ENCODE measurements at places on chromosomes 5 and 9.

DNA sequence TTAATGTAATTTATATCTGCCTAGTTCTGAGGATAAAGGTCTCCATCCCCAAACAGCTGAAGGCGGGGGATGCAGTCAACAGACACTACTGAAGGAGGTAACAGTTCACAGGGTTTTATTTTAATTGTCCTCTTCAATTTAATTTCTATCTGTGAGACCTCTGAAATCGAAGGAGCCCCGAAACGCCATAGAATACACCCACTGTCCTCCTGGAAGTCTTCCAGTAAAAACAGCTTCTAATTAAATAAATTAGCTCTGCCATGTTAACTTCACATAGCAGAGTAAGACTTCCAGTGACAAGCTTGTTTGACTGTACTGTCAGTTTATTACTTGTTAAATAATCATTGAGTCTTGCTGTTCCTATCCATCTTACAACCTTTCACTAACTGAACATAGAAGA is 193.5 kb downstream of the SEC61B start:
- DNase-seq, result no peak

DNA sequence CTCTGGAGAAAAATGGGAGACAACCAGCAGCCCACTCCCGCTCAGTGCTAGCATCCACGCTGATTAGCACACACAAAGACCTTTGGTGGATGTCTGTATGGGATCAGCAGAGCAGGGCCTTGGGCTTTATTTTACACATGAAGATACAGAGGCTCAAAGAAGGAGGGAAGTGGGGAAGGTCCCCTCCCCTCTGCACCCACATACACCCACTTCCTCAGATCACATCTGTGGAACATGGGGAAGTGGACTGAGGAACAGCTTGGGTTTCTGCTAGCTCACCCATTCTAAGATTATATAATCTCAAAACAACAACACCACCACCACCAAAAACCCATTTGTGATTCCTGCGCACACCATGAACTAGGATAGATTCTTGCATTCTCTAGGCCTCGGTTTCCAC is 14.0 kb downstream of the GGTA1 start:
- DNase-seq, result no peak

DNA sequence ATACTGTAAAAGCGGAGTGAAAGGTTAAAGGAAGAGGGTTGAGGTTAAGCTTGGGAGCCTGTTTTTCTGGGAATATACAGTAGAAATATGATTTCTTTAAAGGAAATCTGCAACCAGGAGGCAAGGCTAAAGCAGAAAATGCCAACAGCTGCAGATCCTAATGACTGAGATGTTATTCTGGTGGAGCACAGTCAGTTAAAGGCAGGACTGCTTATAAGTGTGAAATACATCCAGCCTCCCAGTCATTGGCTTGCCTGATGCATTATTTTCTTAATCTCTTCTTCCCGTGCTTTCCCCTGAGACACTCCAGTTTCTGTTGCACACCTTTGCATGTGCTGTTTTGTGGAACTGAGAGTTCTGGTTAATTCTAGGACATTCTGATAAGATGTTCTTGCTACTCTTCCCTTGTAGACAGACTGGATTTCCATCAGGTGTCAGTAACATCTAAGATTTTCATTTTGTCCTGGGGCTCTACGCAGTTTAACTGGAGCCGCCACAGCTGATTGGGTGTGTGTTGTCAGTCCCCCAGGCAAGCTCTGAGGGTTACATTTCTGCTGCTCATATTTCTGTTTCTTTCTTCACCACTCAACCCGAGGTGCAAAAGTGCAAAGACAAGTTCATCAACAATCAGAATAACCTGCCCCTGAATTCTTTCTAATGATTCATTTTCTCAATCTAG is 44.4 kb downstream of the CAST start:
- no peak for DNase-seq

- DNase-seq, result no peak
Observed at GRCh38 chr9:117076571-117077290, 338.1 kb downstream of the ASTN2 start.

- peak; percentile 63 for DNase-seq
Observed at GRCh38 chr5:95861221-95861863, 38.8 kb upstream of the GLRX start.

- no peak for DNase-seq
Observed at GRCh38 chr5:128538250-128539037, 399 bp upstream of the FBN2 start.

DNA sequence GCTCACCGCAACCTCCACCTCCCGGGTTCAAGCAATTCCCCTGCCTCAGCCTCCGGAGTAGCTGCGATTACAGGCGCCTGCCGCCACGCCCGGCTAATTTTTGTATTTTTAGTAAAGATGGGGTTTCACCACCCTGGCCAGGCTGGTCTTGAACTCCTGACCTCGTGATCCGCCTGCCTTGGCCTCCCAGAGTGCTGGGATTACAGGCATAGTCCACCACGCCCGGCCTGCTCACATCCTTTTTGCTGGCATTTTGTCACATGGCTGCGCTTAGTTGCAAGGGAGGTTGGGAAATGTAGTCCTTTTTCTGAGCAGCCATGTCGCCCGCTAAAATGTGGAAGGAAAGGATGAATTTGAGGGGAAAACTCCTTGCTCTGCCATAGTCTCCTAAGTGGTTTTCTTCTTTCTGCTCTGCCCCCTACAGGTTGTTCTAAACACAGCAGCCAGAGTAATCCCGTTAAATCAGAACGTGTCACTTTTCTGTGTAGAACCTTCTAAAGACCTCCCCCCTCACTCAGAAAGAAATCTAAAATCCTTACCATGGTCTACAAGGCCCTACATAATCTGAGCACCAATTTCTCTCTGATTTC is 57.8 kb upstream of the HSPA9 start:
- DNase-seq, result peak; percentile 20
